ENCODE measurements at places on chromosomes 7 and 10.
A peak's percentile ranks its signal among the peaks of the same experiment; 100 is the strongest.

- no peak for DNase-seq
Measured at GRCh38 chr7:110544194-110544593, 546.7 kb upstream of the LRRN3 start.

GRCh38 chr10:5234106-5234860 lies 37.6 kb downstream of the AKR1C4 start:
- no peak for DNase-seq

- no peak for DNase-seq
Measured at GRCh38 chr10:6058682-6059475, 3.3 kb downstream of the IL2RA start.

DNA sequence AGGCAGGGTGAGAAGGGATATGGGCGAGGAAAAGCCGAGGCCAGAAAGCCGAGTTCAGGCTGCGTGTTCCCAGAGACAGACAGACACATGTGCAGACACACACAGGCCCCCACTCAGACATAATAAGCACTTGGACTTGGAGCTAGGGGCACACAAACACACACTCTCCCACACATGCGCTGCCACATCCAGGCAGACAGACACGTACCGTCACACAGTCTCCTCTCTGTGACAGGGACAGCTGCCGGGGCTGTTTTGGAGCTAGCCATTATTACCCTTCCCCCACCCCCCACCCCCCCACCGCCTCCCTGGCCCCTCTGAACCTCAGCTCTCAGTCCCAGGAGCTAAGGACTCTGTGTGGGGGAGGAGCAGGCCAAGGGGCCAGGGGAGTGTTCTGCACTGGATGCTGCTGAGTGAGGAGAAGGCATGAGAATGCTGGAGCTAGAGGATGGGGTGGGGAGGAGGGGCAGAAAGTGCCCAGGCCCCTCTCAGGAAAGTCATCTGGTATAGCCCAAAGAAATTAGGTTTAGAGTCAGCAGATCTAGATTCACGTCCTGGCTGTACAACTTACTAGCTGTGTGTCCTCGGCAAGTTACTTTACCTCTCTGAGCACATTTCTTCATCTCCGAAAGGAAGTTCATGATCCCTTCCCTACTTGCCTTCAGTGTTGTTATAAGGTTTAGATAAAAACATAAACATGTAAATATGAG lies 6.3 kb downstream of the PITX3 start:
- no peak for DNase-seq

GRCh38 chr7:146129296-146129695 lies 12.7 kb downstream of the CNTNAP2 start:
- DNase-seq, result no peak

GRCh38 chr10:84138478-84139125 lies 707 bp upstream of the GHITM start:
- no peak for DNase-seq

DNA sequence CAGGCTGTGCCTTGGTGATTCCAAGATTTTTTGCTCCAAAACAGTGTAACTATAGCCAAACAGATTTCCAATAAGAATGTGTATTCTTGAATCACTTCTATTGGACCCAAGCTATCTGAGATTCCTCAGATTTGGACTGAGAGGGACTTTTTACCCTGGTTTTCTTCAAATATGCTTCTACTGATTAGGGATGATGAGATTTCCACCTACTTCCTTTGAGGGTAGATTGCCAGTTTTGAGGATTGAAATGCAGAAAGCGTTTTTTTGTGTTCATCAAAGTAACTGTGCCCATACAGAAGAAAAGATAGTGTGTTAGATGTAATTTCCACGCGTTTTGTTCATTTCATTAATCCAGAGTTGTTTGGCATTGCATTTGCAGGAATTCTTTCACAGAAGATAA lies 144.9 kb downstream of the CPED1 start:
- DNase-seq, result no peak

DNA sequence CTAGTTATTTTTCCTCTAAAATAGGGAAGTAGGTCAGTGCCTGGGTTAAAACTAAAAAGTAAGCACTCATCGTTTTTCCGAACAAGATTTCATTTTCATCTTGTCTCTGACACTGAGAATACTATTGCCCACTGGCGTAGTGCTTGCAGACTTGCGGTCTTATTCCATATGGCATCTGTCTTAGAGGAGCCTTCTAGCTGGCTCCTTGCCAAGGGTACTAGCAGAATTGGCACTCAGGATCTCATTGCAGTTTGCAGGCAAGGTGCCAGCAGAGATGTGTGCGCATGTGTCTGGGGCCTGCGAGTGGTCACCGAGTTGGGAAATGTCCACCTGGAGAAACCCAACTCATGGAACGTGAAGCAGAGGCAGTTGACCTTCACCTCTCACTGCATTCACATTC lies 143.4 kb downstream of the CELF2 start:
- DNase-seq, result no peak

DNA sequence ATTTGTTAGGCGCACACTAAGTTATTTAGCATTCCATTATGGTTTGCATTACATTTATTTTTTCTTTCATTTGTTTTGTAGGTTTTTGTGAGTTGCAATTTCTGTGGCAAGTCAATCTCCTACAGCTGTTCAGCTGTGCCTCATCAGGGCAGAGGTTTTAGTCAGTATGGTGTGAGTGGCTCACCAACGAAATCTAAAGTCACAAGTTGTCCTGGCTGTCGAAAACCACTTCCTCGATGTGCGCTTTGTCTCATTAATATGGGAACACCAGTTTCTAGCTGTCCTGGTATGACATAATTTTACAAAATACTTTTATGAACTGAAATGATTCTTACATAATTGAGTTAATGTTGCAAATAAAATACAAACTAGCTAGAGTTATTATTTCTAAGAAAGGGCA lies 29.5 kb downstream of the MIOS start:
- no peak for DNase-seq

DNA sequence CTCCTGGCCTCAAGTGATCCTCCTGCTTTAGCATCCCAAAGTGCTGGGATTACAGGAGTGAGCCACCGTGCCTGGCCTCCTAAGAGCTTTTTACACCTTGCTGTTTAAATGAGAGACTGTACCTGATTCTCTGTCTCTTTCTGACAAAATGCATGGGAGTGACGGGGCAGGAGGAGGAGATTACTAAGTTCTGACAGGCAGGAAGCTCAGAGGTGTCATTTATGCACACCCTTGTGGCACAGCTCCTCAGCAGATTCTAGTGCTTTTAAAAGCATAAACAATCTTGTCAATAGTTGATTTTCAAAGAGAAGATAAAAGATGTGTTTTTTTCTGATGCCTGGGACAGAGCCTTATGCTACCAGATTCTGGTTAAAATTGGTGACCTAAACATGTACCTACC lies 39.7 kb upstream of the STEAP4 start:
- DNase-seq, result no peak

DNA sequence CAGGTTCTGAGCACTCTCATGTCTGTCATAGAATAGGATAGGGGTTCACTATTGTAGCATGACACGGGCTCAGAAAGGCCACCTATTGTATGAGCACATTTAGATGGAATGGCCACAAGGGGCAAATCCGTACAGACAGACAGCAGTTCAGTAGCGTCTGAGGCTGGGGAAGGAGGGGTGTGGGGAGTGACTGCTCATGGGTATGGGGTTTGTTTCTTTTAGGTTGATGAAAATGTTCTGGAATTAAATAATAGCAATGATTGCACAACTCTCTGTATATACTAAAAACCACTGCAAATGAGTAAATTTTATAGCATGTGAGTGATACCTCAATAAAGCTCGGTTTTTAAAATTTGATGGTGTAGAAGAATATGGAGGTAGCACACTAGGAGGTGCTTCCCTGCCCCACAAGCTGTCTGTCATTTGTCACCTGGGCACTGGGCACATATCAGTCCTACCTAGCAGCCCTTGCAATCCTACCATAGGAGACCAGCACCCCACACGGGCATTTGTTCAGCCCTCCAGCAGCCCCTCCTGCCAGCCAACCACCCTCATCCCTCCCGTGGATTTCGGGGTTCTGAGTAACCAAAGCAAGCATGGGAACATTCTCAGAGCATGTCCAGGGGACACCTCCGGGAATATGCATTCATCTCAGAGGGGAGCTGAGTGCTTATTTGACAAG lies 35.2 kb downstream of the KCNMA1 start:
- DNase-seq, result no peak

DNA sequence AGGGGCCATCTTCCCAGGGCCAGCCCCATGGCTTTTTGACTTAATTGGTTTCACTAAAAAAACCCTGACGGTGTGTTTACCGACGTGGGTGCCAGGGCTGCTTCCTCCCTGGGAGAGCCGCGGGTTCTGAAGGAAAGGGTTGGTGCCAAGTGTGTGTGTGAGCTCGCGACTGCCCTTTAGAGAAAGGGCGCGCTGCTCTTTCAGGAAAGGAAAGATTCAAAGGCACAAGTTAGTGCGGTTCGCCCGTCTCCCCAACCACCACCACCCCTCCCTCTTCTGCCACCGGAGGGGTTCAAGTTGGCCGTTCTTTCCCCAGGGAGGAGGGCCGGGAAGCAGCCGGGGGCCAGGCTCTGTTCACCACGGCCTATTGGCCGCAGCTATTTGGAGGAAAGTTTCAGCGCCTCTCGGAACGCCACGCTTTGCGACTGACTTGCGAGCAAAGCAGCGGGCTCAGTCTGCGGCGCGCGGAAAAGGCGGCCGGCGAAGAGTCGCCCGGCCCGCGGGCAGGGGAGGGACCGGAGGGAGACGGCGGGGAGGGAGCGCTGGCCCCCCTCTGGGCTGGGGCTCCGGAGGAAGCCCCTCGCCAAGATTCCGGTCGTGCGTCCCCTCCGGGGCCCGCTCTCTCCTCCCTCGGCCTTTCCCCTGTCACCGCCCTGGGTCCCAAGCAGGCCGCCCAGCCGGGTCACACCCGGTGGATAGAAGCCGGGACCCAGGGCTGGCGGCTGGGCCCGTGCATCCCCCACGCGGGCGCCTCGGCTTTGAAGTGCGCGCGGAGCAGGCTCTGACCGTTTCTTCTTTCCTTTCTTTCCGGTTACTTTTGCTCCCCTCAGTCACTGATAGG lies 165.9 kb upstream of the PPP1R3A start:
- DNase-seq, result no peak

GRCh38 chr7:6306471-6306870 lies 34.0 kb upstream of the CYTH3 start:
- DNase-seq, result no peak

- DNase-seq, result peak; percentile 70
Measured at GRCh38 chr10:124741922-124742412, 2.2 kb downstream of the FAM53B start.

DNA sequence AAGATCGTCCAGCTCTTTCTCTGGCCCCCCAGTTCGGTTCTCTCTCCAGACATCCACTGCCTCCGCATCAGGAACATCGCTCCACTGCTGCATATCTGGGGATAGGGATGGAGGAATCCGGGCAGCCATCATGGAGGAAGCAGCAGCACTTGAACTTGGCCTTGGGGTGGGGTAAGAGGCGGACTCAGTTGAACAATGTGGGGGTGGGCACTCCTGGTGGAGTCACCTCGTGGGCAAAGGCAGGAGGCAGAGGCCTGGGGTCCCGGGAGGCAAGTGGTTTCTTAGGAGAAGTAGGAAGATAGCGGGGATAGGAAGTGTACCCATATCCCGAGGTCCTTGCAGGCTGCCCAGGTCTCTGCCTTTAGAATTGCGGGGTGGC lies 98.3 kb downstream of the CHST15 start:
- DNase-seq, result no peak

DNA sequence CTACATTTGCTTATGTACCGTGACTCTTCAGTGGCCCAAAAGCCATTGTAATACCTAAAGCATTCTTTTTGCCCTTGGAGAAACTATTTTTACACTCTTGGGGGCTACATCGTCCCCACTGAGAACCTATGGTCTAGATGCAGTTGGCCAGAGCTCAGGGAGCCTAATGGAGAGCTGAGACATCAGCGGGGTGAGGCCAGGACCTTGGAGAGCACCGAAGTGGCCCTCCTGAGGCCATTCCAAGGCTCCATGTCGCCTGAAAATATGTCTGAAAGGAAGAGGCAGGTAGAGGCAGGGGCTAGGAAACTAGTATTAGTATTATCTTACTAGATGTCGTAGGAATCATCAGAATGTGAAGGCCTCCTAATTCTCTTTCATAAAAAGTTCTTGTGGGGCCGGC lies 4.9 kb downstream of the PKD2L1 start:
- DNase-seq, result no peak

GRCh38 chr10:63591600-63592379 lies 70.6 kb downstream of the REEP3 start:
- DNase-seq, result no peak

DNA sequence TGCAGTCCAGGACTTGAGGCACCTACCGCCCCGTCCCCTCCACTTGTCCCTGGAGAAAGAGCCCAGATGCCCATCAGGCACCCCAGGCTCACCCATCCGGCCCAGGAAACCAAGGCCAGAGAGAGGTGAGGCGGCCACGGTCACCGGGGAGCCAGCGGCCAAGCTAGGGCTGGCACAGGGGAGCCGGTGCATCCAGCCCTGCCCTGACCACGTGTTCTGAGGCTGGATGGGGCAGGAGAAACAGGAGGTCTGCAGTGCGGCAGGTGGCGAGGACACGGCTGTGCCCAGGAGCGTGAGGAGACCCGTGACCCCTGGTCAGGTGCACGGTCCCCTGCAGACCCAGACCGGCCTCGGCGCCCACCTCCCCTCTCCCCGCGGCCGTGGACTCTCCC lies 27.6 kb downstream of the UNCX start:
- DNase-seq, result no peak
